ENCODE measurements at places on chromosomes 12 and 14.

DNA sequence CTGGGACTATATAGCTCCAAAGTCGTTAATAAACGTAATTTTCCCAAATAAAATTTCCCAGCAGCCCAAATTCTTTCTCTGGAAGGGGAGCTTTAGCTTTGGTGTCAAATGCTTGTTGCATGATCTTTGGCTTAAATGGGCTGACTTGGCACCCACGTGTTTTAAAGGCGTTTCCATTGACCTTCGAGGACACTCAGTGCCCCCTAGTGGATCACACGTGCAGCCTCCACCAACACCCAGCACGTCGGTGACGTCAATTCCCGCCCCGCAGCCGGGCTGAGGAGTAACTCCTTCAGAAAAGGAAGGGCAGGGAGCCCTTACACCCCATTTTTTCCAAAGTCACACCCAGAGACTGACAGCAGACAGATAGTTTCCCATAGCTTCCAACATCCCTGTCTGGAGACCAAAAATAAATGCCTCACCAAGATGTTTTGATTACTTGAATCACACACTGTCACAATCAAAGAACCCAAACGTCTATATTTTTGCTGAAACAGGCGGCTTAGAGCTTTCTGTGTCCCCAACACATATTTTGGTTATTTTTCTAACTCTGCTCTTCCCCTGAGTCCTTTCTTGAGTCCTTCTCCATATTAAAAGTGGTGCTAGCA lies 707.9 kb downstream of the AACS start:
- no peak for DNase-seq

DNA sequence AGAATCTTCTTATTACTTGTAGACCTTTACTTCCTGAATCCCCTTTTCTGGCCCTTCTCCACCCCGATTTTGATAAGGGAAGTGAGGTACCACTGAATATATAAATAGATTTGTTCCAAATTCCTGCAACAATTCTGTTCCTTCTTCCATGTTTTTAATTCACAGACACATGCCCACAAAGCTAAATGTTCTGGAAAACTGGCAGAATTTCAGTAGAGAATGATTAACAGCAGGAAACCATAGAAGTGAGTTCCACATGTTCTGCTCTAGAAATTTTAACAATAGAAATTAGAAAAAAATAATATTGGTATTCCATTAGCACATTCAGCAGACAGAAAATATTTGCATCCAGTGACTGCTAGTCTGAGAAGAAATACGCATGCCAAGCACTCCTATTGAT lies 139.6 kb downstream of the SLC2A13 start:
- no peak for DNase-seq

DNA sequence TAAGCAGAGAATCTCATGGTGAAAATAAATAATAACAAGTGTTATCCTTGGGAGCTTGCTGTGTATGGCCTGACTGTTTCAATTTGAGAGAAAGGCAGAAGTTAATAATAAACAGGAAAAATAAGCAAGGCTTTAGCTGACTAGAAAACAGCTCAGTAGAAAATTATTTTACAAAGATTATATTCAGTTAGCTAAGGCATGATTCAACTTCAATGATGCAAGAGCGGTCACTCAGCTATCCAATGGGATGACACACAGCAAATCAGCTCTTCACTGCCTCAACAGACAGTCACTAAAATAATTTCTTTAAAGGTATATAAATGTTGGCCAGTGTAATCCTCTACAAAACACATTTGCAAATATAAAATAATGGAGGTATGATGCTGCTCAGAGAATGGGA lies 18.6 kb downstream of the GSTZ1 start:
- peak; percentile 42 for DNase-seq

DNA sequence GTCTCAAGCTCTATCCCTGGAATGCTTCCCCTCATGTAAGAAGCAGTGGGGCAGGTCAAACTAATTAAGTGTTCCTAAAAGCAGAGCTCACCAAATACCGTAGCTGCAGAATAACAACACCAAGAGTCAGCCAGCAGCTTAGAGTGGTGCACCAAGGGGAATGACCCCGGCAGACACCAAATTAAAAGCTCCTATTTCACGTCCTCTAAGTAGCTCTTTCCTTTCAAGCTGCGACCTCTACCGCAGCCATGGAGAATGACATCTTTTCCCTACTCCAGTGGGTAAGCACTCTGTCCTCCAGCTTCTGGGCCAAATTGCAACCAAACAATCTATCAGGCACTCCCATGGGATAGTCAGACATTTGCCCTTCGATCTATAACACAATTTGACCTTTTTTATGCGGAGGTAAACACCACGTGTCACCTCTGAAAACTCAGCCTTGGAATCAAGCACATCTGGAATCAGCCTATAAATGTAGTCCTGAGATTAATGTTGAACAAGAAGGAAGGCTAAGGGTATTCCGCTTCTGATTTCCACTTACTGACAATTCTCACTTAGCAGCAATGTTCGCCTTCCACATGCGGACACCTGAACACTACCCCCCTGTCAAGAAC lies 67.6 kb upstream of the CDKN3 start:
- peak; percentile 70 for DNase-seq

DNA sequence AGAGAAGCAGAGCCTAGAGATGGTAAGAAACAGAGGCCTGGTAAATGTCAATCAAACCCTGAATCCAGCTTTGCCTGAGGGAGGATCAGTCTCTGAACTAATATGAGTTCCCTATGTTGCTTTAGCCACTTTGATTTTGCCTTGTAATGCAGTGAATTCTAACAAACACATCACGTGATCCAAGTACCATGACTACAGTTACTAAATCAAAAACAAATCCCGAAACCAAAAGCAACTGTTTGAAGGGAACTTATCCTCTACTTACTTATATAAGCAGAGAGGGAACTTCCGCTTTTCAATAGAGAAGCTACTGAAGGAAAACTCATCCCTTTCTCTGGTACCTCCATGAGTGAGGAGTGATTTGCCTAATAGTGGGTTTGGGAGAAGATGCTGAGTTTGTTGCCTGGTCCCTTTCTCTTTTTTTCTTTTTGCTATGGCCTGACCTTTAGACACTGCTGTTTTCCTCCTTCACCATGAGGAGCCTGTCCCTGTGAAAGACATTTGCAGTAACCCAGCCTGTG lies 7.7 kb upstream of the PPTC7 start:
- peak; percentile 59 for DNase-seq

DNA sequence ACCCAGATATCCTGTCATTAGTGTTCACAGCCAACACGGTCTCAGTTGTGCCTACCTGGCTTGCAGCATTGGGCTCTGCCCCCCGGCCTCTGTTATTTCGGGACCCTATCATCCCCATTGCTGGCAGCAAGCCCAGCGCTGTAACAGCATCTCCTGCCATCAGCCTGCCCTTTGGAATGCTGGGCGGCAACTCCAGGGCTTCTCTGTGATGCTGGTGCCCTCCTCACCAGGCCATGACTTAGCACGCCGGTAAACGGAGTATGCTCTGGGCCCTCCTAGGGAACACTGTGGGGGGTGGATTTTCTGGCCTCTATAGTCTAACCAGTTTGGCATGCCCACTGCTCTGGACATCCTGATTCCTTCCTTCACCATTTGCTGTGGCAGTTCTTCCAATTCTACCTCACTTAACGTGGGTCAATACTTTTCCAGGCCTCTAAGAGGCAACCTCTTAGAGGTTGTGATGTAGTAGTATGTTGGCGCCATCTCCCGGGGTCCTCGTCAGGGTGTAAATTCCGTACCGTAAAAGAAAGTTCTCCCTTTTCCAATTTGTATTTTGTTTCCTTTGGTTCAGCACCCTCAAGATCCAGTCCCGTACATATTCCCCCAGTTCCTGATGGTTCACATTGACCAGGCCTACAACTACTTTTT lies 80.0 kb downstream of the SINHCAF start:
- DNase-seq: peak; percentile 23

DNA sequence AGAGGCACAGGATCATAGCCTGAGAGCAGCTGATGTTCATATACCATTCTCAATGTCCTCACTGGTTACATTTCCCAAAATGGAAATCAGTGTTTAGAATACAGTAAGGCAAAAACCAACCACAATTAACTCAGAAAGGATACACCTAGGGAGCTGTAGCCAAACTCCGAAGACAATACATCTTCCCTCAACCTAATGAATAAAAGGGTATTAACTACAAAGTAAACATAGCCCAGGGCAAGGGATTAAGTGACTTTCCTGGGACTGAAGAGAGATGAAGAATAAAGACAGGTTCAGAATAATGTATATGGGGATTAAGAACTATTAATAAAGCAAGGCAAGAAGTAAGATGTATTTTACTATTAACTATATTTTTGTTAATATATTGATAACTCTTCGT lies 79.5 kb downstream of the RPS29 start:
- no peak for DNase-seq

DNA sequence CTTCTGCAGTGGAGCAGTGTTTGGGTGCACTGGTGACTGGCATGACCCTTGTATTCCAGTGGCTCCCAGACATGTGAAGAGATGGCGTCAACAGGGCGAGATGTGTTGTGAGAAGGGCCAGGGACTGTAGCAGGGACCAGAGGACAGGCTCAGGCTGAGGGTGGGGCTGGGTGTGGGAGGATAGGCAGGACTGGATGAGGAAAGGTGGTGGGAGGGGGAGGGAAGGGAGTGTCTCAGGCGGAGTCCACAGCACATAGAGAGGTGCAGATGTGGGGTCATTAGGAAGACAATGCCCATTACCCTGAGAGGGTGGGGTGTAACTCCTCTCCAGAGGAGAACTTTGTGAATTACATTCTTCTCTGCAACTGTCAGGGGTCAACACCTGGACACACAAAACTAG lies 78.5 kb downstream of the DICER1 start:
- DNase-seq: no peak

GRCh38 chr12:62805517-62805916 lies 129.4 kb downstream of the PPM1H start:
- DNase-seq: no peak

DNA sequence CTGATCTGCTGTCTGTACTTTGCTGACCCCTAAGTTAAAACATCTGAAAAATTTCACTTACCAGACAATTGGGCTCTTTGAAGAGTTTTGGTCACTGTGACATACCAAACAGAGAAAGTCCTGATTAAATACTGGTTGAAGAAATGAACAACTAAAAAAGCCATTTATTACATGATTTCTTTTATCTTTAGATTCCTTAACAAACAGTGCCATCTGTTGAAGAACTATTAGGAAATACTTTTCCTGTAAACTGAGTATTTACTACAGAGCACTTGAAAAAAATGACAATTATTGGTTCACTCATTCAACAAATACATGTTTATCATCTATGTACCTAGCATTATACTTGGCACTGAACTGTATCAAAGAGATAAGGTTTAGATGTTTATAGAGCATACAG lies 6.5 kb upstream of the WASHC4 start:
- DNase-seq: peak; percentile 28

DNA sequence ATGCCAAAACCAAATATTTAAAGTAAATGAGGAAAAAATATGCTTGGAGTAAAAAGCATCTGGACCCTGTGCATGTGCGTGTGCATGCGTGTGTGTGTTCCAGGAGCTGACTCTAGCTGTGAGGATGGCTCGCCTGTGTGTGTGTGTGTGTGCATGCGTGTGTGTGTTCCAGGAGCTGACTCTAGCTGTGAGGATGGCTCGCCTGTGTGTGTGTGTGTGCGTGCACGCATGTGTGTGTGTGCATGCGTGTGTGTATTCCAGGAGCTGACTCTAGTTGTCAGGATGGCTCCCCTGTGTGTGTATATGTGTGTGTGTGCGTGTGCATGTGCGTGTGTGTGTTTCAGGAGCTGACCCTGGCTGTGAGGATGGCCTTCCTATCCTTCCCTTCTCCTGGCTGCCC lies 357.7 kb downstream of the CACNA1C start:
- DNase-seq: no peak

DNA sequence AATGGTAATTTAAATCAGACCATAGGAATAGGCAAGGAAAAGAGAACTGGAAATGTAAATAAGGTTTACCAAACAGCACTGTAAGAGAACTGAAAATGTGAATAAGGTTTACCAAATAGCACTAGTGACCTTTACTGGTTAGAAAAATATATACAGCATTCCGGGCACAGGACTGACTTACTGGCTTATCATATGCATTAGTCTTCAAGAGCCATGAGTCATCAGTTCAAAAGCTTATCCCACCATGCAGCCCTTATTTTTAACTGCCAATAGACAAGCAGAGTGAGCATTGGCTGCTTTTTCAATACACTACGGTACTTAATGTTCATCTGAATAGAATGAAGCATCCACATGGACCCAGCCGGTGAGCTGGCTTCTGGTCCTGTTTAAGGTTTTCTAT lies 13.0 kb upstream of the NELL2 start:
- DNase-seq: no peak

DNA sequence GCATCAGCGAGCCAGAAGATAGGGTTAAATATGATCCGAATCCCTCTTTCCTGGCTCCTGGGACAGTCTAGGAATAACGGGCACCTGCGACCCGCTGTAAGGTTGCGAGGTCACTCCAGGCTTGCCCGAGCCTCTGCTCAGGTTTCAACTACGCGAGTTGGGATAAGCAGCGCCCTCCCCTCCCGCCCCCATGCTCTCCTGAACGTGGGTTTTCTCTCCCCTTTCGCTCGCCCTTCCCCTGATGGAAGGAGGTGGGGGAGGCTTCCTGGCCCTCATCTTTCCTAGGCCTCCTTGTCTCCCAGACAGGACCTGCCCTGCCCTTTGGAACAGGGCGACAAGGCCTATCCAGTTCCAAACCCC lies 753 bp upstream of the ATP5MC2 start:
- peak; percentile 60 for DNase-seq

- no peak for DNase-seq
These were observed 21.7 kb downstream of the TAOK3 start for GRCh38 chr12:118350908-118351559.

DNA sequence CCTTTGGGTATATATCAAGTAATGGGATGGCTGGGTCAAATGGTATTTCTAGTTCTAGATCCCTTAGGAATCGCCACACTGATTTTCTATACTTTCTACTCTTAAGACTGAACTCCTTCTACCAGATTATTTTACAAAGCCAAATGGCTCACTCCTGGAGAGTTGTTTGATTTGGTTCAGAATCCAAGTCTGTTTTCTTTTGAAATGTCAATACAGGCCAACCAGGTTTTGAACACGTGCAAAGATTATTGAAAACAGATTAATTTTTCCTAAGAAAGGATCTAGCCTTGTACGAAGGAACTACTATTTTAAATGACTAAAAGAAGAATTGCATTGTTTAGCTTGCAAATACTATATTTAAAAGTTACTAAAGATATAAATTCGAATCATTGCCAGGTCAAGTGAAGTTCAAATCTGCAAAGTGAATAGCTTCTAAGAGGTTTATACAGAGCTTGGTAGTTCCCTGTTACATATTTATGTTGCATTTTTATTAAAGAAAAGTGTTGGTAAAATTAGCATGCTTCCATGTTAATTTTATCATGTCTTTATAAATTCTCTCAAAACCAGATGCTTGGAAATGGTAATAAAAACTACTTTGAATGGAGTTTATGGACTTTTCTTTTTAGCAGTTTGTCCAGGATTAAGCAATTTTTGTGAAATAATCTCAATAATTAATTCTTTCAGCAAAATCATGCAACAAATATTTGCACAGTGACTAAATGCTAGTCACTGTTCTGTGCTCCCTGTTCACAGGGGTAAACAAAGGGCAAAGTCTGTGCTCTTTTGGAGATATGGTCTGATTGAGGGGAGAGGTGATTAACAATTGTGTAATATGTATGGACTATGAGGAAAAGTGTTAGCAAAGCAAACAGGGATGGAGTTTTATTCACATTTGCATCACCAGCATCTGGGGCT lies 38.9 kb downstream of the GPR65 start:
- no peak for DNase-seq

Data from fibroblast of skin of scalp (primary cell).